T-cell (primary cell): ENCODE measurements at places on chromosomes 5 and 9. TPM values are rescaled to one million over a fixed set of nuclear protein-coding genes. Genes with fewer than 3 reads are reported as not detected.
A peak's percentile ranks its signal among the peaks of the same experiment; 100 is the strongest.

DNA sequence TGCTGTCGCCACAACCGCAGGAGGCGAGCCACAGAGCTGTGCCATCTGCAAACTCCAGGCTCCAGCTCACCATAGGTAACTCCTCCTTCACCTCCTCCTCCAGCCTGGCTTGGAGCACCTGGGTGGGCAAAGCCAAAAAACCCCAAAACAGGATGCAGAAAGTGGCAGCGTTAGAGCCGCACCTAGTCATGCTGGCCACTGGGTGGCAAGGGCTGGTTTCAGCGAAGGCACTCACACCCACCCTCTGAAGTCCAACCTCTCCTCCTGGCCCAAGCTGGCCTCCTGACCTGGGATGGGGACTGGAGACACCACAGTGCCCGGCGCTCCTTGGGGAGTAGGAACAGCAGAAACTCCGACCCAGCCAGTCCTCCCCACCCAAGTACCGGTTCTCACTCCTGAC, 28.7 kb upstream of the ZNF354B start:
- no peak for DNase-seq
- H3K36me3 ChIP-seq = no peaks in the 10 kb centered on the region
- H3K4me3 ChIP-seq = no peak overlapping the region
- no peaks in the 10 kb centered on the region for H3K4me1 ChIP-seq
- peaks cover 12% of the 10 kb centered on the region for H3K27me3 ChIP-seq

DNA sequence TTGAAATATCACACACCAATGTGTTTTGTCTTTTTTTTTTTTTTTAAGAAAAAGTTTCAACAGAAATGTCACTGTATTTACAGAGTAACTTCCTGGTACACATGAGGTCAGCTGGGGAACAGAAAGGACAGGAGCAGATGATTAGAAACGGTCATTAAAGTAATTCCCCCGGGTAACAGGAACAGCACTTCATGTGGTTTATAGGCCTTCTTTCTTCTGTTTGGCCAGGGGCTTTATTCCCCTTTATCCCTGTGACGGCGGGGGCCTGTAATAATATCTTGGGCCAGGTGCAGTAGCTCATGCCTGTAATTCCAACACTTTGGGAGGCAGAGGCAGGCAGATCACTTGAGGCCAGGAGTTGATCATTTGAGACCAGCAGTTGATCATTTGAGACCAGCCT, 30.5 kb upstream of the MSH3 start:
- no peak overlapping the region for H3K4me3 ChIP-seq
- H3K4me1 ChIP-seq = no peaks in the 10 kb centered on the region
- no peaks in the 10 kb centered on the region for H3K36me3 ChIP-seq
- DNase-seq = no peak
- H3K27me3 ChIP-seq = no peaks in the 10 kb centered on the region
- no peak overlapping the region for H3K27ac ChIP-seq

DNA sequence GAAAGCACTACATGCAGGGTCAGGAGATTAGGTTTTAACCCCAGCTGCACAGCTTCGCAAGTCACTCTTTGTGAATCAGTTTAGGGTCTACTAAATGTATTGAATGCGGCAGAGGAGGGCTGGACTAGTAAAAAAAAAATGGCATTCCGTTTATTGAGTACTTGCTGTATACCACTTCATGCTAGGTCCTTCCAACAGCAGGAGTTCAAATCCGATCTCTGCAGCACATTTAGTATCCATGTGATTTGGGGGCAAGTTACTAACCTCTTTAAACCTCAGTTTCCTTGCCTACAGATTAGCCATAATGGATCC, 204.4 kb downstream of the SNCAIP start:
- H3K27me3 ChIP-seq = no peaks in the 10 kb centered on the region
- H3K4me1 ChIP-seq = no peaks in the 10 kb centered on the region
- no peak overlapping the region for H3K27ac ChIP-seq
- DNase-seq = no peak

- no peaks in the 10 kb centered on the region for H3K4me1 ChIP-seq
- H3K36me3 ChIP-seq = no peaks in the 10 kb centered on the region
- H3K27me3 ChIP-seq = no peaks in the 10 kb centered on the region
- no peak for DNase-seq
Observed at GRCh38 chr9:81597419-81598122, 91.8 kb downstream of the TLE1 start.

DNA sequence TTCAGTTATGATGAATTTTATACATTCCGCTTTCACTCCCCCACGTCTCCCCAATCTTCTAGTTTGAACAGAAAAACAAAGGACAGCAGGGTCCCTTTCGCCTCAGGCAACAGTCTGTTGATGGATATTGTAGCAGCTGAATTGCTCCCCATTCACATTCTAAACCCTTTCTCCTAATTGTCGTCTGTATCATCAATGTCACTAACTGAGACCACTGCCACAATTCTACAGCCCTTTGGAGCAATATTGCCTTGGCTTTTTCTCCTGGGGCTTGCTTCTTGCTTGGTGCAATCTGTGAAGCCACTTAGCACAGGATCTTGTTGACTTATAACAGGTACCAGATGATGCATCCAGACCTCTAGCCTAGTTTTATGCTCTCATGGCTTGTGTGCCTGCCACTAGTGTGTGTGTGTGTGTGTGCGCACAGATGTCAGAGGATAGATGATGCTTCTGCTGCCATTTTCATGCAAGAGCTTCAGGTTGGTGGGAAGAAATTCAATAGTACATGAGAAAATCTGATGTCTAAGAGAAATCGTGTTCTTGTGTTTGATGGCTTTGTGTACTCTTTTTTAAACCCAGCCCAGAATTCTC, 195.2 kb upstream of the ISL1 start:
- H3K27ac ChIP-seq = no peak overlapping the region
- H3K27me3 ChIP-seq = no peaks in the 10 kb centered on the region
- H3K4me3 ChIP-seq = no peak overlapping the region
- no peak for DNase-seq
- no peaks in the 10 kb centered on the region for H3K4me1 ChIP-seq

- H3K4me3 ChIP-seq = no peak overlapping the region
- H3K36me3 ChIP-seq = no peaks in the 10 kb centered on the region
- no peaks in the 10 kb centered on the region for H3K4me1 ChIP-seq
- H3K27me3 ChIP-seq = peaks cover 9% of the 10 kb centered on the region
- no peak overlapping the region for H3K27ac ChIP-seq
- DNase-seq = no peak
Observed at GRCh38 chr5:35094948-35095347, 47.2 kb upstream of the AGXT2 start.

DNA sequence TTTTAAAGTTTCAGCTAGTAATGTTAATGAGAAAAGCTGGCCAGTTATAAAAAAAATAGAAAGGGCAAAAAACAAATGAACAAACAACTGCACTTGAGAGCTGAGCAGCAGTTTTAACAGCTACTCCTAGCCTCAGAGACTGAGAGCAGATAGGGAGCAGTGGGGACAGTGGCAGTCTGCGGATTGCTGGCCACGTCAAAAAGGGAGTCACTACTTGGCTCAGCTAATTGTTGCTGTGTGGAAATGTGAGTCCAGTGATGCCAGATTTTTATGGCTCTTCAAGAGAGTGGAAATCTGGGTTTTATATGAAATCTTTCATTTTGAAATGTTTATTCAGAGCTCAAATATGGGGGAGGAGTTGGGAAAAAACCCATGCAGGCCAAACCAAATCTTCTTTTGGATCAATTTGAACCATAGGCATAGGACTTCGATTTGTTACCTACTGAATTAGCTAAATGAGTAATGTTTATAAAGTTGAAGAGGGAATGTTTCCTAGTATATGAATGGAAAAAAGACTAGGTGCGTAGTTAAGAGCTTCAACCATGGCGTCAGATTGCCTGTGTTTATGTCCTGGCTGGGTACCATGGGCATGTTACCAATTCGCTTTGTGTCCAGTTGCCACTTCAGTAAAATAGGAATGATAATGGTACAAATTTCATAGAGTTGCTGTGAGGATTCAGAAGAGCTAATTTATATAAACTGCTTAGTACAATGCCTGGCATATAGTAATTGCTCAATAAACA, 102.1 kb downstream of the PAM start:
- H3K4me3 ChIP-seq = no peak overlapping the region
- H3K4me1 ChIP-seq = peaks cover 3% of the 10 kb centered on the region
- DNase-seq = no peak
- H3K36me3 ChIP-seq = no peaks in the 10 kb centered on the region
- H3K27me3 ChIP-seq = no peaks in the 10 kb centered on the region

GRCh38 chr5:107597247-107597646, 73.5 kb downstream of the EFNA5 start:
- no peaks in the 10 kb centered on the region for H3K4me1 ChIP-seq
- DNase-seq = no peak
- no peaks in the 10 kb centered on the region for H3K27me3 ChIP-seq

- no peak overlapping the region for H3K4me3 ChIP-seq
- H3K27me3 ChIP-seq = peaks cover 81% of the 10 kb centered on the region
- no peak overlapping the region for H3K27ac ChIP-seq
- peaks cover 39% of the 10 kb centered on the region for H3K4me1 ChIP-seq
- no peaks in the 10 kb centered on the region for H3K36me3 ChIP-seq
Observed at GRCh38 chr9:93960971-93961841, 6.1 kb upstream of the BARX1 start.

- H3K36me3 ChIP-seq = no peaks in the 10 kb centered on the region
- DNase-seq = no peak
- H3K4me3 ChIP-seq = no peak overlapping the region
- no peaks in the 10 kb centered on the region for H3K4me1 ChIP-seq
- H3K27ac ChIP-seq = no peak overlapping the region
- H3K27me3 ChIP-seq = peaks cover 83% of the 10 kb centered on the region
Observed at GRCh38 chr9:126682928-126683697, 69.4 kb downstream of the LMX1B start.

DNA sequence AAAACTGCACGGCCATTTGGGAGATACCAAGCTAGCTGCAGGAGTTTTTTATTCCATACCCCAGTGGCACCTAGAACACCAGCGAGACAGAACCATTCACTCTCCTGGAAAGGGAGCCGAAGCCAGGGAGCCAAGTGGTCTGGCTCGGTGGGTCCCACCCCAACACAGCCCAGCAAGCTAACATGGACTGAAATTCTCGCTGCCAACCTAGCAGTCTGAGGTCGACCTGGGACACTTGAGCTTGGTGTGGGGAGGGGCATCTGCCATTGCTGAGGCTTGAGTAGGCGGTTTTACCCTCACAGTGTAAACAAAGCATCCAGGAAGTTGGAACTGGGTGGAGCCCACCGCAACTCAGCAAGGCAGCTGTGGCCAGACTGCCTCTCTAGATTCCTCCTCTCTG, 108.9 kb upstream of the CHD1 start:
- peak overlapping the region; percentile 51 for H3K4me3 ChIP-seq
- H3K36me3 ChIP-seq = no peaks in the 10 kb centered on the region
- peaks cover 20% of the 10 kb centered on the region for H3K4me1 ChIP-seq
- H3K27me3 ChIP-seq = no peaks in the 10 kb centered on the region

DNA sequence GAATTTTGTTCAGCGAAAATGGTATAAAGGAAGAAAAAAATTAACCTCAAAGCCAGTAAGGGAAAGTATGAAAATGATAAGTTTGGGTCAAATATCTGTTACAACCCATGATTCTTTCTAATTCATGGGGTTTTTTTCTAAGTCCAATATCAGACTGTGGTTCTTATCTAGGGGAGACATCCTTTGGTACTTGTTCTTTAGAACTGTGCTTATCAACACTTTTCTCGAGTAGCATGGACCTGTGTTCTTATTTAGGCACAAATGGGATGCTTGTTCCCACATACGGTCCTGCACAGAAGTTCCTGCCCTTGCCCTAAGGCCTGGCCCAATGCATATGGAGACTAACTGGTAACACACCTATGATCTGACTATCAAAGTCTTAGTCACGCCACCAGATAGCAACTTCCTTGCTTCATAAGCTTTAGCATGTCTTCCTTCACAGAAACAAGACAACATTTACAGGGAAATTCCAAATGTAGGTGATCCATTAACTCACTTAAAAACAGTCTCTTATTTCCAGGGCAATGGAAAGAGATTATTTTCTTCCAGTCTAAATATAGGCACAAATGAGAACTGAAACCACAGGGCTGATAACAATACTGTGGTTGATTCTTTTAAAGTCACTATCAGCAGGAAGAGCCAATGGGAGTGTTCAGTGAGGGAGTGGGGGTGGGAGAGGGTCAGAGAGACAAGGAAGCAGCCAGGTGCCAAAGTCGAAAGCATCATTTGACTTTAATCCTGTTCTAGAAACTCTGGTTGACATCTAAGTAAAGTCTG, 268.8 kb upstream of the ANKRD55 start:
- no peaks in the 10 kb centered on the region for H3K27me3 ChIP-seq
- H3K27ac ChIP-seq = no peak overlapping the region
- H3K4me3 ChIP-seq = no peak overlapping the region
- H3K36me3 ChIP-seq = no peaks in the 10 kb centered on the region
- H3K4me1 ChIP-seq = peaks cover 5% of the 10 kb centered on the region
- DNase-seq = no peak

GRCh38 chr9:88766778-88767503, 224.3 kb upstream of the S1PR3 start:
- no peak for DNase-seq
- H3K4me1 ChIP-seq = no peaks in the 10 kb centered on the region
- H3K27me3 ChIP-seq = no peaks in the 10 kb centered on the region
- H3K27ac ChIP-seq = no peak overlapping the region

- peaks cover 19% of the 10 kb centered on the region for H3K4me1 ChIP-seq
- no peaks in the 10 kb centered on the region for H3K36me3 ChIP-seq
- DNase-seq = no peak
Observed at GRCh38 chr5:111731638-111732037, 25.4 kb downstream of the NREP start.

DNA sequence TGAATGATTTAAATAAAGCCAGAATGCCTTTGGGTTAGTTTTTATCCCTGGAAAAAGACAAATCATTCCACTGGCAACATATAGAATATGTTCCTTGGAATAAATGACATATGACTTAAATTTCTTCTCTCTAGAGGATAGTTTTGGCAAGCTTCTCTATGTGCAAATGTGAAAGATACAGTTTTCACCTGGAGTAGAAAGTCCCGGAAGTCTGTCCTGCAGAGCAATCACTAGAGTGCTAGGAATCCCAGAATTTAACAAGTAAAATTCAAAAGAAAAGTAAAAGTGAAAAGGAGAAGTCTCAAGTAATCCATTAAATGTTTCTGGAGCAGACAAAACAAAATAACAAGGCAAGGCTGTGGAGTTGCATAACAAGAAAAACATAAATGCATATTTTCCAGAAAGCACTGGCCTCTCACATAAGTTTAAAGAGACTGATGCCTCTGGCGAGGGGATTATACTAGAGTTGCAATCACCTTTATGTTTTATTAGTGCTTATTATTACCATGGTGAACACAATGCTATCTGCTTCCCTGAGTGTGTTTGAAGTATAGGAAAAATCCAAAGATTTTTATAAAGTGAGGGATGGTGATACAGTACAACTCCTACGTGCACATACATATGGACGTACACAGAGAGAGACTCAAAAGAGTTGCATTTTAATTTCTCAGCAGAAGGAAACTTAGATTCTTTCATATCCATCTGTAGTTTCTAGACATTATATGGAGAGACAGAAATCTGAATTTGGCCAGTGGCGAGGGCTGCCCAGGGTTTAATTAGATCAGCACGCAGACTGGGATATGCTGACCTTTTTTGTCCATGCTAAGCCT, 188.3 kb upstream of the ANKRD55 start:
- no peak overlapping the region for H3K4me3 ChIP-seq
- H3K27ac ChIP-seq = no peak overlapping the region
- no peaks in the 10 kb centered on the region for H3K27me3 ChIP-seq
- no peaks in the 10 kb centered on the region for H3K36me3 ChIP-seq

PCDHA1 gene
- total RNA-seq = not detected

SKIC3 gene
- total RNA-seq = 67.9 TPM

SHLD3 gene
- 6.1 TPM for total RNA-seq

SGCD gene
- total RNA-seq = 0.22 TPM

SERINC5 gene
- 110 TPM for total RNA-seq

SLC6A7 gene
- total RNA-seq = not detected

FOXD4L6 gene
- not detected for total RNA-seq
